Stimulated activated CD8-positive, alpha-beta memory T cell treated with anti-CD3 and anti-CD28 coated beads, Interleukin-12 subunit alpha, Interleukin-12 subunit beta, amount 100 ng/mL, for 1 hour (primary cell): ENCODE measurements at places on chromosomes 6 and 20.

DNA sequence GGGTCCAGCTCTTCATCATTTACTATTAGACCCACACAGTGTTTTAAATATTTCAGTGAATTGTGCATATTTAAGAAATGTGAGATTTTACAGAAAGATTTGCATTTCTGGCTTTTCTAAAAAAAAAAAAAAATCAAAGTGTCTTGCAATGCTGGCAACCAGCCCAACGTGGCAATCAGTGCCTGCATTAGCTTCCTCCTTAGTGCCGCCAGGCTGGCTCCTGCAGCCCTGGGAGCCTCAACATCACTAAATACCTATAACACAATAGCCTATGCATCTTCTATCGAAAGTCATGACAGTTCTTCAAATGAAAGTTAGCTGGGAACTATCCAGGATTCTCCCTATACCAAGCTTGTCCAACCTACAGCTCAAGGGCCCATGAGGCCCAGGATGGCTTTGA, 9.4 kb upstream of the CD93 start:
- no peak for DNase-seq

GRCh38 chr6:55562318-55562717, 16.7 kb downstream of the HMGCLL1 start:
- DNase-seq, result no peak

DNA sequence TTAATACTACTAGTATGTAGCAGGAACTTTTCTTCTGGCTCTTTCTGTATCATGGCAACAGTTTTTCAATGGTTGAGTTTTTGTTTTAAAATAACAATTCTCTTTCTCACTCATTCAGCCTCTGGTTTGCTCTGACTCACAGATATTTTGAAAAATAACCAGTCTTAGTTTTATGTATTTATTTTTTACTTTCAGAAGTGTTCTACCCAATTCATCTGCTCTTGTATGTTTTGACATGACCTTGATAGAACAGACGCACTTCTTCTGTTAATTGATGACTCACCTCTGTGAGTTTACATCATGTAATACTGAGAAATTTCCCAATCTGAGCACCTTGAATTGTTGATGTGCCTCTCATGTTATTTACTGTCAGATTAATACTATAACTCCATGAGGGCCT, 178.9 kb downstream of the SASH1 start:
- DNase-seq, result no peak

DNA sequence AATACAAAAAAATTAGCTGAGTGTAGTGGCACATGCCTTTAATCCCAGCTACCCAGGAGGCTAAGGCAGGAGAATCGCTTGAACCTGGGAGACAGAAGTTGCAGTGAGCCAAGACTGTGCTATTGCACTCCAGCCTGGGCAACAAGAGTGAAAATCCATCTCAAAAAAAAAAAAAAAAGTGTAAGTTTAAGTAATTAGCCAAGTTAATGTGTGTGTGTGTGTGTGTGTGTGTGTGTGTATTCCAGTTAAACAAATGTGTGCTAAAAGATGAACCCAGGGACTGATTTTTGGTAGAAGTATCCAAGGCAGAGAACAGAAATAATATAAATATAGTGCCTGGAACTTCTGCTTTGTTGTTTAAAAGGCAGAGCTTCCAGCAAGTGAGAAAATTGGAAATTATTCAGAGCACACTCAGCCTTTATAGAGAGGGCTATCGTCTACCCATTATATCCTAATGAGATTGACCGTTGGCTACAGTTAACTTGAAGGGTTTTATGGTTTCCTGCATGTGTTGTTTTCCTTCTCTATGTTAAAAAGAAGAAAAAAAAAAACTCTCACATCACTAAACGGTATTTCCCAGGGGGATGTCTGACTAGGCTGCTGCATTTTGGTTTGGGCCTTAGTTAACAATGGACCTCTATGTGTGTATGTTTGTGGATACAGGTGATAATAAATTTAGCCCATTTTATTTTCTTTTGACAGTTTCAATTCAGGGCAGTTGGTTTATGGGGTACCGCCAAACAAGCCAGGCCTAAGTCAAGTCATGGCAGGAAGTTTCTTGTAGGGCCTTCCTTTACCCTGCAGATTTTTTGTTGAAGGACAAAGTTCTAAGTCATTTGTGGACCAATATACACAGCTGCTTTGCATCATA, 9.8 kb downstream of the SOX4 start:
- DNase-seq, result no peak

DNA sequence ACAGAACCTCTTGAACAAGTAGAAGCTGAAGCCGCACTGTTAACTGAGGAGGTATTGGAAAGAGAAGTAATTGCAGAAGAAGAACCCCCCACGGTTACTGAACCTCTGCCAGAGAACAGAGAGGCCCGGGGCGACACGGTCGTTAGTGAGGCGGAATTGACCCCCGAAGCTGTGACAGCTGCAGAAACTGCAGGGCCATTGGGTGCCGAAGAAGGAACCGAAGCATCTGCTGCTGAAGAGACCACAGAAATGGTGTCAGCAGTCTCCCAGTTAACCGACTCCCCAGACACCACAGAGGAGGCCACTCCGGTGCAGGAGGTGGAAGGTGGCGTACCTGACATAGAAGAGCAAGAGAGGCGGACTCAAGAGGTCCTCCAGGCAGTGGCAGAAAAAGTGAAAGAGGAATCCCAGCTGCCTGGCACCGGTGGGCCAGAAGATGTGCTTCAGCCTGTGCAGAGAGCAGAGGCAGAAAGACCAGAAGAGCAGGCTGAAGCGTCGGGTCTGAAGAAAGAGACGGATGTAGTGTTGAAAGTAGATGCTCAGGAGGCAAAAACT, 40.1 kb downstream of the ZBTB2 start:
- DNase-seq, result no peak

GRCh38 chr6:25403150-25403549, 124.0 kb downstream of the CARMIL1 start:
- no peak for DNase-seq

DNA sequence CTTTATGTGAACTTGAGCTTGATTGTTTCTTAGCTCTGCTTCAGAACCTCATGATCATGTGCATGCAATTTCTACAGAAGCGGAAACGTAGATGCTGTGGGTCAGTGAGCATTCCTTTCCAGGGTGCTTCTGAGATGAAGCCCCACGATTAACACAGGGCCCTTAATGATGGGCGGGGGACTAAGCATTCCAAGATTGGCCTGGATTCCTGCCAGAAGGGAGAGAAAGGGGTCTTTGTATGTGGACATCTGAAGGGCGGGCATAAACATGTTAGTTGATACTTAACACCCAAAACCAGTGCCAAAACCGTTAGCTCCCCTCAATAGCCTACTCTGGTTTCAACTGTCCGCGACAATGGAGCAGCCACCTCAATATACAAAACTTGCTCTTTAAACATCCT, 46.9 kb upstream of the POU3F2 start:
- DNase-seq, result no peak

GRCh38 chr6:44128020-44128917, 915 bp downstream of the TMEM63B start:
- no peak for DNase-seq

DNA sequence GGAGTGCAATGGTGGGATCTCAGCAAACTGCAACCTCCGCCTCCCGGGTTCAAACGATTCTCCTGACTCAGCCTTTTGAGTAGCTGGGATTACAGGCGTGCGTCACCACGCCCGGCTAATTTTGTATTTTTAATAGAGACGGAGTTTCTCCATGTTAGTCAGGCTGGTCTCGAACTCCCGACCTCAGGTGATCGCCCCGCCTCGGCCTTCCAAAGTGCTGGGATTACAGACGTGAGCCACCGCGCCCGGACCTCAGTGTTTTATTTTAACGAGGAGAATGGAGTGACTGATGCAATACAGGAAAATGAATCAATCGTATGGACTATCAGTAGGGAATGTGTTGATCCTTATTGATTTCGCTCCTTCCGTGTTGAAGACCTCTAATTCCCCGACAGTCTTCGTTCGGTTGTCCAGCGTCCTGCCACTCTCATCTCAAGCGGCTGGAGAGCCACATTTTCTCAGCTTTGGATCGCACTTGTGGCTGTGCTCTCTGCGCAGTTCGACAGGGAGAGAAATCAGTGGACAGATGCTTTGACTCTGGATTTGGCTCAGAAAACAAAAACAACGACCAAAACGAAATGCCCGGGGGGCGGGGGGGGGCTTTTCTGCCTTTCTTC, 166.2 kb downstream of the TRIM27 start:
- no peak for DNase-seq

DNA sequence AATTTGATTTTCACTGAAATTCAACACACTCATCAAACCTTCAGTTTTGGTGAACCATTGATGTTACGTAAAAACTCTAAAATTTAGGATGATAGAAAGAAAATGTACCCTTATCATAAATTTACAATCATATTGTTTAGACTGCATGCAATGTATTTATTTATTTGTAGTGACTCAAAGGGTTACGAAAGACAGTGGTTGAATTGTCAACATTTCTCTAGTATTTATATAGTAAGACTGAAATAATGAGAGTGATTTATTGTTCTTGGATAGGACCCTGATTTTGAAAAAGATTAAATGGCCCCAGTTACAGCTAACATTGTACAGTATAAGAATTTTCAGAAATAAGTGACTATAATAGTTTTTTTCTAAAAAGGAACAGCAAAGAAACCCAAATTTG, 591.5 kb downstream of the RFPL4B start:
- DNase-seq, result no peak

GRCh38 chr6:139334806-139335446, 39.5 kb downstream of the CITED2 start:
- DNase-seq, result no peak

GRCh38 chr20:64063389-64064144, 569 bp downstream of the TCEA2 start:
- DNase-seq, result no peak

DNA sequence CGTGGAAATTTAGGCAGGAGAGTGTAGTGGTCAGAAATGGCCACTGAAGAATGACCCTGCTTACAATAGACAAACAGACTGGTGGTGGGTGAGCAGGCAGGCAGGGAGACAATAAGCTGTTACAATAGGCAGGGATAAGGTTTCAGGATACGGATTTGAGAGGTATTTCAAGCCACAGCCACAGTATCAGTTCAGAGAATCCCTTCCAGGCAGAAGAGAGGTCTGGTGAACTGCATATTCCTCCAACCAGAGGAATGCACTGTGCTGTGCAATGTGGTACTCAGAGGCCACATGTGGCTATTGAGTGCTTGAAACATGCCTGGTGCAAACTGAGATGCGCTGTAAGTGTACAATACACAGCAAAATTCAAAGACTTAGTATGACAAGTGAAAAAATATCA, 20.6 kb downstream of the RMND1 start:
- no peak for DNase-seq

DNA sequence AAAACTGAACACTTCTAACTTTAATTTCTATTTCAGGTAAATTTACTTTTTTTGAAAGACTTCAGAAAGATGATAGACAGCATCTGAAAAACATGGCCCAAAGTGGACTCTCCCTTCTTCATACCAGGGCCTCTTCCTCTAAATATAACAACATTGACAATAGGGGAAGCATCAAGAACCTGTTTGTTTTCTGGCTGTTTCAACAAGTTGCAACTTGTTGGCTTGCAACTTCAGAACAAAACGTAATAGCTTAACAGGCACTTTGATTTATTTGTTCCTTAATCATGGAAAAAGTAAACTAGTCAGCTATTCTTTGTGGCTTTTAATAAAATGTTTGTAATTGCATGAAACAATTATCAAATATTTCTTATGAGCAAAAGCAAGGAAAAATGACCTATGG, 34.3 kb downstream of the RGS17 start:
- DNase-seq, result no peak

DNA sequence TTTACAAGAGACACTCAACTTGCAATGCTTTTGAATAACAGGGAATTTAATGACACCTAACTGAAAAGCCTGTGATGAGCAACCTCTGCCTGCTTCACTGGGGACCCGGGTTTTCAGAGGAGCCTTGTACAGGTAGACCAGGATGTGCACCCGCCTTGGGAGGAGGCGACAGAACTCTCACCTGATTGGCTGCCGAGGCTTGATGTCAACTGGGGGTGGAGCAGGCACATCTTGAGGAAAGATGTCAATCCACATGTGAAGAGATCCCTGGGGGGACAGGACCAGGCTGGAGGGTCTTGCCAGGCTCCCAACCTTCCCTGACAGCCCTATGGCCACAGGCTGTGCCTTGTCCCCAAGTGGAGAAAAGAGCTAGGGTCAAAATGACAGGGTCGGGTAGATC, 19.8 kb downstream of the ERGIC3 start:
- DNase-seq, result no peak

GRCh38 chr6:101266063-101266462, 127.4 kb upstream of the GRIK2 start:
- DNase-seq, result no peak

DNA sequence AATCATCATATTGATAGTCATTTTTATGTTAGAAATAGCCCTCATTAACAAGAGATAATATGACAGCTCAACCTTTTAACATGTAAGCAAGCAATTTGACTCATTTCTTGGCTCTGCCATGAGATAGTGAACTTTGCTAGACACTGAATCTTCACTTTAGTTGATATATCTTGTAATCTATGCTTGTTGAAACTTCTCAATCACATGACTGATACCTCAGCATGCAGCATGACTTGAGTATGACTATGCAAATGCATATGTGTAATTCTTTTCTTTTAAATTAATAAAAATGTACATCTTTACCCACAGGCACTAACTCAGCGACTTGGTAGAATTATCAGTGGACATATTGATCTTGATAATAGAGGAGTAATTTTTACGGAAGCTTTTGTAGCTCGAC, 6.6 kb downstream of the UFL1 start:
- DNase-seq, result no peak

- DNase-seq, result no peak
These were observed 109.5 kb upstream of the HSF2 start for GRCh38 chr6:122289762-122290539.

DNA sequence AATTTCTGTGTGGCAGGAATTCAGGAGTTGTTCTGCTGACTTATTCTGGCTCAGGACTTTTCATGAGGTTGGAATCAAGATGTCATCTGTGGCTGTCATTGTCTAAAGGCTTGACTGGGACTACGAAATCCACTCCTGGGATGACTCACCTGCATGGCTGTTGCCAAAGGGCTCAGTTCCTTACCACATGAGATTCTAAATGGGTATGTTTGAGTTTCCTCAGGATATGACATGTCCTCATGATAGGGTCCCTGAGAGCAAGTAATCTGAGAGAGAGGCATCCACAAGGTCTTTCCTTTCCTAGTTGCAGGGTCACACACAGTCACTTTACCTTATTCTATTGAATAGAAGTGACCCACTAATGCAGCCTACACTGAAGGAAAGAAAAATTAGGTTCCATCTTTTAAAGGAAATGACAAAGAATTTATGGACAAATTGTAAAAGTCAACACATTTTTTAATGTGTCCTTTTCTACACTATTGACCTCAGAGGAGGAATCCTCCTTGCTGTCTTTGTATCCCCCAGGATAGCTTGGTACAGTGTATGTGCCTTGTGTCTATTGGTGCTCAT, 1025.0 kb upstream of the GJE1 start:
- no peak for DNase-seq

DNA sequence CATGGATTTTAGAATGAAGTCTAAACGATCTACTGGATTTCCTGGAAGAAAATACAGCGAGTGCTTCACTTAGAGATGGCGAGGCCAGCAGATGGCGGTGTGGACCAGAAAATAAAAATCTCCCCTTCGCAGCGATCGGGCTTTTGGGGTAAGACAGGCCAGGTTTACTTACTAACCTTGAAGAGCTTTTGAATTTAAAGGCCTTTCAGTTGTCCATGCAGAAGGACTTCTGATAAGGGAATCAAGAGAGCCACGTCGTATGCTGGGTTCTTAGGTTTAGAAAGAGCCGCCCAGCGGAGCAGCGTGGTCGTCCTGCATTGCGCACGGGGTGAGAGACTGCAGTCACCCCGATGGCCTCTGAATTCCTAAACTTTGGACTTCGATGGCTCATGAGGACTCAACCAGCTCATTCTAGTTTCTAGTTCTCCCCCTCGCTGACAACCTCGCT, 125.2 kb upstream of the RALGAPA2 start:
- peak; percentile 2 for DNase-seq

GRCh38 chr20:9021699-9022098, 47.2 kb upstream of the PLCB4 start:
- DNase-seq, result no peak
